ENCODE measurements at places on chromosomes 16 and 17. TPM values are rescaled to one million over a fixed set of nuclear protein-coding genes. Genes with fewer than 3 reads are reported as not detected.

MPO gene
- not detected for total RNA-seq

DNA sequence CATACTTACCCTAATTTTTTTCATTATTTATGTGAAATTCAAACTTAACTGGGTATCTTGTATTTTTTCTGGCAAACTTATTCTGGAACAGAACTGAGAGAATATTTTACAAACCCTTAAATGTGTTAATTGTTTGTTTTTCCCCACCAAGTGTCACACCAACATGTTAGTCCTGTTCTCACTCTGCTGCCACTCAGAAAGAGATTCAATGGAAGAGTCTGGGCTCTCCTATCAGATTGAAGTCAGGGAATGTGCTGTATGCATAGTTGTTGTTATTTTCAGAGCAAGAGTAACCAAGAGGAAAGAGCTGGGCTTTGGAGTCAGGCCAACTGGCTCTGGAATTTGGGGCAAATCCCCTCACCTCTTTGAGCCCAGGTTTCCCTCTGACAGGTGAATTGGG is 43.2 kb downstream of the SLC6A2 start:
- DNase-seq: no peak

TBC1D3I gene
- 5.8 TPM for total RNA-seq

NDRG4 gene
- 48.7 TPM for total RNA-seq

- peak; percentile 89 for DNase-seq
Measured at GRCh38 chr17:38702166-38702915, 2.7 kb upstream of the MLLT6 start.

DNA sequence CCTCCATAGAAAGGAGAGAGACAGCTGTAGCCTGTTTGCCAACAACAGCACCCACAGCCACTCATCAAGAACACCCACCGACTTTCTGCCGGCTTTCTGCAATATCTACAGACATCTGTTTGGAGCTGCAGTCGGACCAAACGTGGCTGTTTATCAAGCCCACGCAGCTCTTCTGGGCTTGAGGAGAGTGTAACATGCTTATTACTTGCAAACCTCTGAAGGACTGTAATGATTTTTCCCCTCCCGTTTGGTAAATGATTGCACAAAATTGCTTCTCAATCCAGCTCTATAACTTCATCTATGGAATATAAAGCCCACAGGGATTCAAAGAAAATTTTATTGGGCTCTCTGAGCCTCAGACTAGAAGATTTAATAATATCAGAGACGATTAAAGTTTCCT is 100.5 kb downstream of the VAT1L start:
- DNase-seq: no peak

OR1E1 gene
- total RNA-seq: not detected

DNA sequence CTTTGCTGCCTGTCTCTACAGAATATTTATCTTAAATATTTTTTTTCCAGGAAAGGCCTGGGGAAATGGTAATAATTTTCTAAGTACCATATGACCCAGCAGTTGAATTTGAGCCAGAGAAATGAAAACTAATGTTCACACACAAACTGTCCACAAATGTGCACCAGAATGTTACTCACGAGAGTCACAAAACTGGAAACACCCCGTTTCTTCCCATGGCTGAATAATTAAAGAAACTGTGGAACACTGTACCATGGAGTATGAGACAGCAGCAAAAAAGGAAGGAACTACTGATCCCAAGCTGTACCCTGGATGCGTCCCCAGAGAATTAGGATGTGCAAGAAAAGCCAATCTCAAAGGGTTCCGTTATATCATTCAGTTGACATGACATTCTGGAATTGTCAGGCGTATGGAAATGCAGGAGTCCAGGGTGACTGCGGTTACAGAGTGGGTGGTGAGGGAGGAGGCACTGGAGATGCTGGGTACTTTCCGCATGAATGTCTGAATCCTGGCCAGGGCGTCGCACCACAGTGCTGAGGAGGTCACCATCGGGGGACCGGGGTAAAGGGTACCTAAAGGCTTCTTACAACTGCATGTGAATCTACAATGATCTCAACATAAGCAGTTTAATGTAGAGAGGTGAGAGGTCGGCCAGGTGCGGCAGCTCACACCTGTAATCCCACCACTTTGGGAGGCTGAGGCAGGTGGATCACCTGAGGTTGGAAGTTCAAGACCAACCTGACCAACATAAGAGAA is 34.5 kb downstream of the USP22 start:
- DNase-seq: no peak

SULT1A1 gene
- total RNA-seq: 99.8 TPM

GRCh38 chr17:67628580-67629013 is 89.1 kb upstream of the NOL11 start:
- DNase-seq: no peak

WFIKKN1 gene
- 0.14 TPM for total RNA-seq

DNA sequence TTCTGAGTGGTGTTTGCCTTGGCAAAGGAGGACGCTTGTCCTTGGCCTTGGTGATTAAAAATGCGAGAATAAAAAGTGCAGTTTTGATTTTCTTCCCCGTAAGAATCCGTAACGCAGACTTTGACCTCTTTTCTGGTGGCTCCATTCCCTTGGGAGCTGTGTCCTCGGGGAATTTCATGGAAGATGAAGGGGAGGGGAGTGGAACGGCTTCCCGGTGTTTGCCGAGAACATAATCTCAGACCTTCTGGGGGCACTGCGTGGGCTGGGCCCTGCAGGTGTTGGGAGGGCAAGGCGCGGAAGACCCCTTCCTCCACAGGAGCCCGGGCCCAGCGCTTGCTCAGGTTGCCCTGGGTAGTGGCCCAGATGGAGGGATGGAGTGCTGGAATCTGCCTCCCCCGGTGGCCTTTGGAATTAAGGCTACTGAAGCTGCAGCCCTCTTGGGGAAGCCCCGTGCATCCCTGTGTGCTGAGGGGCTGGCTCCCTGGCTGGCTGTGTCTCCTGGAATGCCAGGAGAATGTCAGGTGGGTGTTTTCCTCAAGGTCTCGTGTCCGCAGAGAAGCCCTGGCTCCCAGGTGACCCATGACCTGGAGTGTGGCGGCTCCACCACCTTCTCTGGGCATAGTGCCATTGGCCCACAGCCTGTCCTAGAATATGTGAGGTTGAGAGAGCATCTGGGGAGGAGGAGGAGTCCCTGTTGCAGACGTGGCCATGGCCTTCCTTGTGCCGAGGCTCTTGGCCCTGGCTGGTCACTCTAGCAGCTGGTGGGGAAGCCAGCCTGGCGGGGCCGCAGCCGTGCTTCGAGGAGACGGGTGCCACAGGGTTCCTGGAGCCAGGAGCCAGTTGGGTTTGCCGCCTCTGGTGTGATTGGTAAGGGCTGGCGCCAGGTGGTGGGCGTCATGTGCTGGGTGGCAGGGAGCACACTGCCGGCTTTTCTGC is 3.1 kb downstream of the BAIAP2 start:
- DNase-seq: no peak

DOK4 gene
- total RNA-seq: 51.0 TPM

DNA sequence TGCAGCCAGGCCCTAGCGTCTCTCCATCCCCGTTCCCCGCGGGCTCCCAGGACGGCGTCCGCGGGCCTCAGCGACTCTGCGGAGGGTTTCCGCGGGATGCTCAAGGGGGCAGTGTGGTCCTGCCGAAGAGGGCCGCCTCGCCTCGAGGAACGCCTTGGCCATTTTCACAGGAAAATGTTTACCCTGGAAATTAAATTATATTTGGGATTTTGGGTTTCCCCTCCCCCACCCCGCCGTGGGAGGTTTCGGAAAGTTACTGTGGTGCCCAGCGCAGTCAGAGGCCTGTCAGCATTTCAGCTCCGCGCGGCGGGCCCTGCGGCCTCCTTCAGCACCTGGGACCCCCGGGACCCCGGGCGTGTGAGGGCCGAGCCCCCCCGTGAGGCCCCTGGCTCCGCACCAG is 94.5 kb downstream of the PCTP start:
- peak; percentile 84 for DNase-seq

GRCh38 chr17:34261568-34262337 is 6.7 kb downstream of the CCL2 start:
- DNase-seq: no peak

ZPBP2 gene
- total RNA-seq: not detected

Data from stomach (tissue), 19 donors.